ENCODE measurements at places on chromosomes 5 and 9.
A peak's percentile ranks its signal among the peaks of the same experiment; 100 is the strongest.

GRCh38 chr5:133797167-133797566, 171.3 kb downstream of the C5orf15 start:
- no peak for DNase-seq

DNA sequence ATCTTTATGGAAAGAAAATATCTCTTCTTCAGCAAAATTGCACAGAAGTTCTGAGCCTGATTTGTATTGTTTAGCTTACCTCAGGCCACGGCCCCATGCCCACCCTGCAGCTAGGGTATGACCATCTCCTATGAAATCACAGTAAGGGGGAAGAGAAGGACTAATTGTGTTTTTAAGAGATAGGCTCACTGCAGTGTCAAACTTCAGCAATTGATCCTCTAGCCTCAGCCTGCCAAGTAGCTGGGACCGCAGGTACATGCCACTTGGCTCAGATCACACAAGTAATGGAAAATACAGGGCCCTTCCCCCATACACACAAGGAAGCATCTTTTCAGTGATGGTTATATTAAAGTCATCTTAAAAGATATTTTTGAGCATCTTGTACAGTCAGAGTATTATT, 60.0 kb downstream of the DMAC1 start:
- DNase-seq, result no peak

- DNase-seq, result no peak
Observed at GRCh38 chr5:178426326-178427130, 163.7 kb downstream of the COL23A1 start.

- DNase-seq, result no peak
Observed at GRCh38 chr9:3746296-3747275, 220.8 kb upstream of the RFX3 start.

- DNase-seq, result no peak
Observed at GRCh38 chr5:72611118-72611730, 104.0 kb upstream of the ZNF366 start.

DNA sequence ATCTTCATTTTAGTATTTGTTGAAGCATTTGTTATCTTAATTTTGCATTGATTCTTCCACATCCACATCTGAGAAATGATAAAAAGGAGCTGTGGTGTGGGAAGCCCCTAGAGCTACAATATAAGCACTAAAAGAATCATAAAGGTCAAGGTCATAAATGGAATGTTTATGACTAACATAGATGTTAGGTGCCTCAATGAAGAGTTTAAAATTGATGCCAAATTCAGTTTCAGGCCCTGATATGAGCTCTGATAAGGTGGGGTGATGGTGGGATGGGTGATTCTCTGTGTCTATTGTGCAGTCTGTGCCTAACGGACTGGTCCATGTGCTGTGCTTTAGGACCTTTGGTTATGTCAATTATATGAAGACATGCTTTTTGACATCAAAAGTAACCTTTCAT, 61.2 kb upstream of the CAMK4 start:
- DNase-seq, result no peak

GRCh38 chr5:162209005-162209605, 141.5 kb downstream of the GABRG2 start:
- DNase-seq, result no peak

DNA sequence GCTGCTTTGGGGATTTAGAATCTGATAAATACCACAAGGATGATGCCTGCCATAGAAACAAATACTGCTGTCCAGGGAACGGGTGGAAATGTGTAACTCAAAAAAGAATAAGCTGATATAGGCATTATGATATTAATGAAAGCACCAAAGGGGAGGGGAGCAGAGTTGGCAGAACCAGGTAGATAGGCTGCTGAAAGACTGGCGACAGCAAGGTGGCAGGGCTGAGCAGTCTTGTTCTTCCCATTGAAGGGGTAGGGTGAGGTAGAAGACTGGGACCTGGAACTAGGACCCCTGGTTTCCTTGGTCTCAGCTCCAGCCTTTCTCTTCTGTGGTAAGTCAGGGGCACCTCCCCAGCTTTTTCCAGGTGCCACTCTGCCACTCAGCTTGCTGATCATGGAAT, 31.4 kb upstream of the TMOD1 start:
- DNase-seq, result no peak

DNA sequence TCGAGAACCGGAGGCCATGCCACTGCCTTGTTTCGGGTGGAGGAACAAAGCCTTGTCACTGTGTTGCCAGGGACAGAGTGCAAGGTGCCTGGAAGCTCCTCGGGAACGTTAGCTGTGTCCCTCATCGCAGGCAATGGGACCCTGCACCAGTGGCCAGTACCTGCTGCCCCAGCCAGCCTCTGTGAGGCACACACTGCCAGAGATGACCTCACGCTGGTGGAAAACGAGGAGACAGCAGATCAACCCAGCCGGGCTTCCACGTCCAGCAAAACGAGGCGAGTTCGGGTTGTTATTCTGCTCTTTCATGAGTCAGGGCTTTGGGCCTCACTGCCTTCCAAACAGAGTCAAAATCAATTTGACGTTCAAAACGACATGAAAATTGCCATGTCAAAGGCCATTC, 104.1 kb downstream of the ADAMTS2 start:
- DNase-seq, result no peak

DNA sequence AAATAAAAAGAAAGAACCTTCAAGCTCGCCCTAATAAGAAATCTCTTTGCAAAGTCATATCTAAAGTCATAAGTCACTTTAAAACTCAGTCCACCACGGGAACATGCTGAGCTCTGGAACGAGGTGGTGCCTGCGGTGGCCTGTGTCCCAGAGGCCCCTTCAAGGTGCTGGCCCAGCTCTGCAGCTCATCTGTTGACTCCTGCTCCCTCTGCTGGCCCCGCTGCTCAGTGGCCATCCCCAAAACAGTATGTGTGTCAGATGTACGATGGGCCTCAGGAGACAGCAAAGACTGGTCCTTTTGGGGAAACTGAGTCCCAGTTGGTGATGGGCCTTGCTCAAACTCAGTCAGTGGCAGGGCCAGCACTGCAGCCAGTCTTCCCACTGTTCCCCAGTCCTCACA, 22.8 kb upstream of the FOXB2 start:
- no peak for DNase-seq

DNA sequence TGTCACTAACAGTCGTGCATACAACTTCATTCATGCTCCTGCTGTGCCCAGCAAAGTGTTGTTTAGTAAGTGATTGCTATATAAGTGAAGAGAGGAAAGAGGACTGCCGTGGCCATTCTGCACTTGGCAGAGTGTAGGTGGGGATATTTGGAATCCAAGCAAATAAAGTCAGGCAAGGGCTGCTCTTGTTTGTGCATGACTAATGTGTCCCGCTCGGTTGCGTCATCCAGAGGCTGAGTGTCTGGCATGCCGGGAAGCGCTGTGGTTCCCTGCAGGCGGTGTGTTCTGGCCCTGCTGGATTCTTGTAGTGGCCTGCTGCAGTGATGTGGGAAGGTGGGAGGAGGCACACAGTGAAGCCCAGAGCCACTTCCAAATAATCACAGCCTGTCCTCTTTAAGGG, 136.9 kb upstream of the ANKH start:
- no peak for DNase-seq

DNA sequence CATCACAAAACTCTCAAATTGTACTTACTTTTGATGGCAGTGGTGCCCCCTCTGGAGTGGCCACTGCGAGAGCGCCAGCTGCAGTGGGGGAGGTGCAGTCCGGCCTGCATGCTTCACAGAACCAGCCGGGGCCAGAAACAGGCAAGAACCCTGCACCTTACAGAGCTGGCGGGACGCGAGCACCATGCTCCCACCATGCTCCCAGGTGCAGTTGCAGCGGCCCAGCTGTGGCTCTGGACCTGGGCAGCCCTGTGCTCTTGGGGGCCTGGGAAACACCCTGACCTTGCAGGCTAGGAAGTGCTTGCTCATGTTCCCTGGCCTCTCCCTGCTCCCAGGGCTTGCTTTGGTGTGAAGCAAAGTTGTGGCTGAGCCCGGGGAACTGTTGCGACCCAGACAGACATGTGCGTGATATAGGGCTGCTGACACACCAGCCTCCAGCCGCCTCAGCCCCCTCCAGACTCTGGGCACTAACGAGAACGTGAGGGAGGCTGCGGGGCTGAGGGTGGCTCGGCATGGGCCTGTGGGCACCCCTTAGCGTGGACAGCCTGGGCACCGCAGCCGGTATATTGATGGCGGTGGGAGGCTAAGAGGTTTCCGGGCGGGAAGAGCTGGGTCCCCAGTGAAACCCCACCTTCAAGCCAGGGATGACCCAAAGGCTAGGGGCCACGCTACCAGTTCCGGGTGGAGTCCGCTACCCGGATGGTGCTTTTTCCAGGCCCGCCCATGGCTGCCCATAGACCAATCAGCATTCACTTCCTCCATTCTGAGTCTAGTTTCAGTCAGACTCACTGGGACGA, 1809.9 kb upstream of the ACO1 start:
- no peak for DNase-seq

DNA sequence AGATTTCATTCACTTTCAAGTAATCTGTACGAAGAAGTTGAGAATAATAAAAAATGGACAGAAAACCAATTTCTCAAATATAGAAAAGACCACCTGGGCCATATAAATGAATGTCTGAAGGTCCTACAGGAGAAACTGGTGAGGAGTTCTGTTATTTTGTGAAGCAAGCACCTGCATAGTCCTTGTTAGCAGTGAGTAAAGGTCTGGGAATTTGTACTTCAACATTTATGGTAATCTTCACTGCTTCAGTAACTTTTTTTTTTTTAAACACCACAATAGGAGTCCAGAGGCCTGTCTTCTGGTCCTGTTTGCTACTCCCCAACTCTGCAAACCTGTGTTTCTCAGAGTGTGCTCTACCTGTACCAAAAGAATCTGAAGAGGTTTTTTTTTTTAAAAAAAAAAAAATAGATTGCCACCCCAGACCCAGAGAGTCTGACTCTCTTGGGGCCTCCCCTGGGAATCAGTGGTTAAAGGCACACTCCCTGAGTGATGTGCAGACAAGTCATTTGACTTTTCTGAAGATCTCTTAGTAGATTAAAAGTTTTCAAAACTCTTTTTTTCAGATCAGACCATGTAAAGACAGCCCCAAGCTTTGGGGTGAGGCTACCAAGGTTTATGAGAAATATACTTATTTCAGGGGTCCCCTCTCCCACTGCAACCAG, 55.5 kb downstream of the FAM81B start:
- DNase-seq, result no peak

DNA sequence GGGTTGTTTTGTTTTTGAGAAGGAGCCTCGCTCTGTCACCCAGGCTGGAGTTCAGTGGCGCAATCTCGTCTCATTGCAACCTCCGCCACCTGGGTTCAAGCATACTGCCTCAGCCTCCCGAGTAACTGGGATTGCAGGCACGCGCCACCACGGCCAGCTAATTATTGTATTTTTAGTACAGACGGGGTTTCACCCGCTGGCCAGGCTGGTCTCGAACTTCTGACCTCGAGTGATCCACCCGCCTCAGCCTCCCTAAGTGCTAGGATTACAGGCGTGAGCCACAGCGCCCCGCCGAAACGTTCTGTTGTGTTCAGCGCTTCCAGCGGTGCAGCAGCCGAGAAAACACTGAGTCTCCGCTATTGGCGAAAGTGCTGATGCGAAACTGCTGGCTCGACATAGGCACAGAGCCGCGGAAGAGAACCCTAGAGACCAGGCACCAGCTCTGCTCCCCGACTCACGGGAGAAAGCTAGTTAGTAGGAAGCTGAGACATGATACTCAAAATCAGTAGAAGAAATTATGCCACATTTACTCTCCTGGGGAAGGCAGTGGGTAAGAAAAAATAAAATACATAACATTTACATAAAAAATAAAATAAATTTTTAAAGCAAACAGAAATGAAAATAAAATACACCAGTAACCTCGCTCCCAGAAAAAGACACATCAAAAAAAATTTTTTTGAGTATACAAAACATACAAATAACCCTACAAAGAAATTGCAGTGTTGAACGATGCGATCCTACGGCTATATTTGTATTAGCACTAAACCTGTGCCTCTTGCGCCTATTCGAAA, 31.6 kb downstream of the ANXA2R start:
- peak; percentile 86 for DNase-seq

- no peak for DNase-seq
Observed at GRCh38 chr9:124017929-124018729, 6.6 kb downstream of the LHX2 start.

DNA sequence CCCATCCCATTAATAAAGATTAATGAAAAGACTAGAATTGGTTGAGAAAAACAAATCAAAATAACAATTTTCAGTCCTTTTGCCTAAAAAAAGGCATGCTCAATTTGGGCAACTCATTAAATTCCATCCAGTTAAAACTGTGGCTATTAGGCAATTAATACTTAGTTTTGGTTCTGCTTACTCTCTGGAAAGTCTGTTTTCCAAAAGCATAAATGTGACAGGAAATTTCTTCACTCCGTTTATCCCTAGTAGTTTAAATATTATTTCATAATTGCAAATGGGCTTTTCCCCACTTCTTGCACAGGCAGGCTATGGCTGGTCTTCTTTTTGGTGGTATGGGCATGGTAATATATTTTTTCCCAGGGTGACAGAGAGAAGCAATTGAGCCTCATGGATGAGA, 373.3 kb upstream of the KLF4 start:
- no peak for DNase-seq

DNA sequence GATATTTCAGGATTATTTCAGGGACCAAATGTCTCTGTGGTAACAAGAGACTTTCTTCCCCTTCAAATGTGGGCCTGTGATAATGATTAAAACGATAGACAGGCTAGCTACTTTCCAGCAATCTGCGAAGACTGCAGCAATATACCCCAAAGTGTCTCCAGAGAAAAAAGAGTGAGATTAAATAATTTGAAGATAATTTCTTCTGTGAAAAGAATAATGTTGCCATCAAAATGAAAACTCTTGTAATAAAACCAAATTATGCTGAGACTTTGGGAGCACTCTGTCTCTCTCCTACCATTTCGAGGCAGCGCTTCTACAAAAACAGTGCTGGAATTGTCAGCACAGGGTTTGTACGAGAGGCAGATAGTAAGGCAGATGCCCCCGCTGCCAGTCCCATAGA, 104.2 kb upstream of the SPOCK1 start:
- DNase-seq, result no peak

- DNase-seq, result no peak
Observed at GRCh38 chr9:107707915-107708441, 218.4 kb upstream of the KLF4 start.

DNA sequence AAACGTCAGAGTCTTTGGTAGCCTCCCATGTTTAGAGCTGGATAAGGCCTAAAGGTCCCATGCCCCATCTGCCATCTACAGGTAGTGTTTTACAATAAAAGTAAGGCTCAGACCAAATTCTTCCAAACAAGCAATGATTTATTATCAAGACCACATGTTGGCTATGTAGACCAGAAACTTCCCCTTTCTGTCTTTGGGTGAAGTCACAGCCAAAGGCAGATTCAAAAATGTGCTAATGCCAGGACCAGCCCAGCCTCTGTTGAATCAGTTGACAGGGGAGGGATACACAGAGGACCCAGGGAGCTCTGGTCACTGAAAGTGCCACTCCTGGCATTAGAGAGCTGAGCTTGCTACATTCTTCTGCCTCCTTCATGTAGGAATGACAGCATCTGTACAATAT, 360.8 kb downstream of the NTRK2 start:
- DNase-seq, result no peak
